ENCODE measurements at places on chromosomes 5 and 9. TPM values are rescaled to one million over a fixed set of nuclear protein-coding genes. Genes with fewer than 3 reads are reported as not detected.

SPATA31A3 gene
- total RNA-seq: not detected

INSL4 gene
- total RNA-seq: not detected

TSSK1B gene
- not detected for total RNA-seq

LEAP2 gene
- 1.1 TPM for total RNA-seq

NSA2 gene
- total RNA-seq: 69.2 TPM

Measured in endodermal cell (in vitro differentiated cells).